ENCODE measurements at places on chromosomes 4 and X.

DNA sequence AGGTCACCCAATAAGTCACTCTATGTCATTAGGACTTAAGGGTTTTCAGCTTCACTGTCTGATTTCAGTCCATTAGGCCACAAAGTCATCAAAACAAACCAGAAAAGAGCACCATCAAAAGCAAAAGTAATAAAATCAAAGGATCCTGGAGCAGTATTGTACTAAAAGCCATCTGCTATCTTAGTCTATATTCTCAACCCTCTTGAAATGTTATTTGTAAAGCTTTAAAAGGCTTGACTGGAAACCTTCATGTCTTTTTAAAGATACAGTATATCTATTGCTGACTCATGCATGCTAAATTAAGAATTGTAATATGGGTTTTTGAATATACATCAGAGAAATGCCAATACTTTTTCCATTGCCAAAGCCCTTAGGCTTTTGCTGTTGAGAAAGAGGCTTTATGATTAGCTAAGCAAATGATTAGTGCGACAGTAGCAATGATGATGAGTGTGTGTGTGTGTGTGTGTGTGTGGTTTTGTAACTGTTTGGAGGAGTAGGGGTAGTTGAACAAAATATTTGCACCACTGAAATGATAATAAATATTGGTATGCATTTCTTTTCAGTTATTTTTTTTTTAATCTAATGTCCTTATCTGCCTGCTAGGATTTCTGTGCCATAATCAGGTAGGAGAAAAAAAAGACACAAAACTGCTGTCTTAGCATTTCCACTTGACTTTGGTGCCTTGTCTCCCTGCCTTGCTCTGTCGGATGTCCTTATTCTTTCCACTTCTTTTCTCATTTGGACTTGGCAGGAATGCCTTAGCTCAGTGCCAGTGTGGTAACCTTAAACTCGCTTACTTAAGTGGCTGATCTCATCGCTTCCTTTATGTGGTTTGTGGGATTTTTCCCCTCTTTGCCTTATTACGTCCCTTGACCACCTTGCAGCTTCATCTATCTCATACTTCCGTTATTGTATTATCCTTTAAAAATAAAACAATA is 119.7 kb downstream of the PCDH7 start:
- DNase-seq, result no peak

GRCh38 chrX:154002215-154002719 is 17.4 kb downstream of the IRAK1 start:
- DNase-seq, result peak; percentile 30

DNA sequence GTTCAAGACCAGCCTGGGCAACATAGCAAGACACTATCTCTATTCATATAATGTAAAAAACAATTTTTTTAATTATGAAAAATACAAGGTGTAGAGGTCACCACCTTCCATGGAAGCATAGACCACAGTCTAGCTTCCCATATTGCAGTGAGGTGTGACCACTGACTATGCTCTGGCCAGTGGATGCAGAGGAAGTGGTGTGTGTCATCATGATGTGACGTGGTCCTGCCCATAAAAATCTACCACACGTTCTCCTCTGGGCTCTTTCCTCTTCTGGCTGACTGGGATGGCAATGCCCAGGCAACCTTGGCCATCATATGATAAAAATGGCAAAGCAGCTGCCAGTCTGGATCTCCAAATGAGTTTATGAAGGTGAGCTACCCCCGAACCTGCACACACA is 65.7 kb downstream of the RBM47 start:
- DNase-seq, result no peak

- no peak for DNase-seq
These were observed 27.9 kb upstream of the FUNDC1 start for GRCh38 chrX:44570522-44570921.

DNA sequence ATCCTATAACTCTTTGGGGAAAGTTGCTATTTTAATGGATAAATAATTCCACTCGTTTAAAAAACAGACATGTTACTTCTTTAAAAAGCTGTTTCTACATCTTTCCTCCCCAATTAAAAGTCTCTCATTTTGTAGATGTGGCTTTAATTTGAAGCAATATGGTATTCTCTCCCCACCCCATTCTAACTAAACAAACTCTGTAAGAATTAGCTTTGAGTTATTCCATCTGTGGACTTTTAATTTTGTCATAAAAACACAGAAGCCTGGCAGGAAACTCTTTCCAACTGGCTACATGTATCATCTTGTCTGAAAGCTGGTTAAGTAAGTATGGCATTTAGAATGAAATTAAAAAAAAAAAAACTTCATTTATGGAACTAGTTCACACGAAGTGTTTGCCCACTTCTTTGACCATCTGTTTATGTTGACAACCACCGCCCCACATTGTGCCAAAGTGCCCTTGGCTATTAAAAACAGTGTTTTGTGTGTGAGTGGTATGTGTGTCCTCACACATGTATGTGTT is 140.3 kb downstream of the NAA11 start:
- no peak for DNase-seq

DNA sequence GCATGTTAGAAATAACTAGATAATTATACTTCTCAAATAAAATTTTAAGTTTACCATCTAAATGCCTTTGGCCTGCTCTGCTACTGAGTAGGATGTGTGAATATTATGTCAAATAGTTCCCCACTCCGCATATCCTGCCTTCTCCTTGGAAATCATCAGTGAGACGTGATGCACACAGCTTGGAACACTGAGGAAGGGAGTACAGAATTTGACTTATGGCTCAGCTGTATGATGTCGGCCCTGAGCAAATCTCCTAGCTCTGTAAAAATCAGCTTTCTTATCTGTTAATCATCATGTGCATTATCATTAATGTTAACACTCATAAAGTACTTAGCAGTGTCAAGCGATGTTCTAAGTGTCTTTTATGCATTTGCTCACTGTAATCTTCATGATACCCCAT is 241.0 kb upstream of the ANKRD50 start:
- no peak for DNase-seq

Data from stimulated activated naive CD4-positive, alpha-beta T cell treated with Interleukin-2 at 50 U/mL for 16 hours (primary cell).